Stimulated activated effector memory CD8-positive, alpha-beta T cell treated with anti-CD3 and anti-CD28 coated beads, Interleukin-12 subunit alpha, Interleukin-12 subunit beta, amount 100 ng/mL, for 72 hours (primary cell): ENCODE measurements at places on chromosomes 2 and 18.

GRCh38 chr2:15359716-15360531, 201.2 kb downstream of the NBAS start:
- DNase-seq: no peak

GRCh38 chr2:65550246-65550645, 117.8 kb upstream of the SPRED2 start:
- no peak for DNase-seq

- DNase-seq: no peak
These were observed 74.0 kb upstream of the ODC1 start for GRCh38 chr2:10522170-10522448.

- peak; percentile 68 for DNase-seq
These were observed 6.8 kb downstream of the ZFP36L2 start for GRCh38 chr2:43219383-43220228.

DNA sequence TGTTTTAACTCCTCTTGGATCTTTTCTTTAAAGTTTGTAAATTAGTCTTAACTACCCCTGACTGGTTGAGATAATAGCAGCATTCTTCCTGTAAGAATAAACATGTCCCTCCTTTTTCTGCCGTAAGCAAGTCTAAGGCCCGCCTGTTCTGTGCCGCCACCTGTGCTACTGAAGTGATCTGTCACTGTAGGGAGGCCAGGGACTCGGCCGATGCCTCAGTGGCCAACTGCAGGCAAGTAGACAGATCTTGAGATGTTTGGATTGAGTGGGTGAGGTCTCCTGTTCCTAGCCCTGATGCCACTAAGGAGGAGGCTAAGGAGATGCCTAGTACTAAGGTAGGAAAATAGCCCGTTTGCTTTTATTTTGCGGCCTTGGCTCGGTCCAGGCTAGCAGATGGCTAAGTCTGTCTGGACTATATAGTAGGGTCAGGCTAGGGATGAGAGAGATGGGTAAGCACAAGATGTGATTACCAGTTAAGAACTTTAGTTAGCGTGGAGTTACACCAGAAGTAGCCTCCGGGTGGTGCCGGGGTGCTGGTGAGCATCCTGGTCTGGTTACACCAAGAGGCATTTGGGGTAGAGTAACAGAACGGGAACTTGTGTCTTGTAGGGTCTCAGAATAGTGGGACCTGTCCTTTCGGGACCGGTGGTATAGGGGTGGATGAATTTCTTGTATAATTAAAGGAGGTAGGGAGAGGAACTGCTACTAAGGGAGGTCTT, 584.2 kb downstream of the SUCLG1 start:
- no peak for DNase-seq

- DNase-seq: no peak
These were observed 69.7 kb downstream of the FEZ2 start for GRCh38 chr2:36528274-36528673.

DNA sequence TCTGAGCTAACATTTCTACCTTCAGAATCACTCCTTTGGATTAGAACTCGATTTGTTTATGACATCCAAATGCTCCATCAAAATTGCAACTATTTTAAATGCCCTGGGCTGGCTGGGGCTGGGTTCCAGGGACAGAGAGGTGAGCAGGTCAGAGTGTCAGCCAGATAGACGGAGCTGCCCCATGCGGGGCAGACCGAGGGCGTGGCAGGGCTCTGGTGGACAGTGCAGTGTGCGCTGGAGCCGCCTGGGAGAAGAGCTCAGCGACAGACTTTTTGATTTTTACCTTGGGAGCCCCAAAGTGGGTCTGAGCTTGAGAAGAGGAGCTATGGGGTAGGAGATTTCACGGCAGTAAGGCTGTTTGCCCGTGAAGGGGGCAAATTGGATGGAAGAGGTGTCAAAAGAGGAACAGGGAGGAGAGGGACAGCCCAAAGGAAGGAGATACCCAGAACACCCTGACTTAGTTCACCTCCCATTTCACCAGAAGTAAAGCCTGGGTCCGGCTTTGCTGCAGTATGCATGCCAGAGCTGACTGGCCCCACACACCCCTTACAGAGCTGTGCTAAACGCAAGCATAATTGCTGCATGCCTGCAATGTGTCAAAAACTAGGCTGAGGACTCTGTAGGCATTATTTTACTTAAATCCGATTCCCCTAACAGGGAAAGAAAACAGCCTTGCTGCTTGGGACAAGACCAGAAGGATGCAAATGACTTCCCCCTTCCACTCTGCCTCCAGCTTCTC, 33.7 kb downstream of the EN1 start:
- no peak for DNase-seq

- DNase-seq: no peak
These were observed 29.5 kb downstream of the SCYGR8 start for GRCh38 chr2:227774895-227775842.

- DNase-seq: no peak
These were observed 14.1 kb downstream of the MFSD2B start for GRCh38 chr2:24024018-24024417.

GRCh38 chr2:24924732-24925131, 4.7 kb upstream of the ADCY3 start:
- no peak for DNase-seq

- no peak for DNase-seq
These were observed 3.8 kb downstream of the LIPT1 start for GRCh38 chr2:99158599-99158998.

GRCh38 chr2:37708146-37708545, 36.7 kb upstream of the CDC42EP3 start:
- no peak for DNase-seq

DNA sequence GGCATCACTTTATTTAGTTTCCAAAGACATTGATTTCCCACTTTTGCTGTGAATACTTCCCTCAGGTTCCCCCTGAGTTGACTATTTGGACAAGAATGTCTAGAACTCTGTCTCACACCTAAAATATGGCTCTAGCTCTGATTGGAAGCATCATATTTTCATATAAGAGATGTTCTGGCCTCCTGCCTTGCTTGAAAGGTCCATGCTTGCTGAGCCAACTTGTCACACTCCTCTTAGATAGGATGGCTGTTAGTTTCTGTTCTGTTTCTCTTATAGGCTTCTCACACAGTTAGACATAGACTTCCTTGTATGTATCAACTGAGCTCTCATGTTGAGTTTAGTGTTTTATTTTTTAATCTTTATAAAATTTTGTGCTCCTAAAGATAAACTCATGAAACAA, 87.1 kb downstream of the CNTNAP5 start:
- no peak for DNase-seq

- no peak for DNase-seq
These were observed 219.4 kb downstream of the MREG start for GRCh38 chr2:215793747-215794595.

- DNase-seq: no peak
These were observed 48.0 kb downstream of the COA5 start for GRCh38 chr2:98560256-98560771.

DNA sequence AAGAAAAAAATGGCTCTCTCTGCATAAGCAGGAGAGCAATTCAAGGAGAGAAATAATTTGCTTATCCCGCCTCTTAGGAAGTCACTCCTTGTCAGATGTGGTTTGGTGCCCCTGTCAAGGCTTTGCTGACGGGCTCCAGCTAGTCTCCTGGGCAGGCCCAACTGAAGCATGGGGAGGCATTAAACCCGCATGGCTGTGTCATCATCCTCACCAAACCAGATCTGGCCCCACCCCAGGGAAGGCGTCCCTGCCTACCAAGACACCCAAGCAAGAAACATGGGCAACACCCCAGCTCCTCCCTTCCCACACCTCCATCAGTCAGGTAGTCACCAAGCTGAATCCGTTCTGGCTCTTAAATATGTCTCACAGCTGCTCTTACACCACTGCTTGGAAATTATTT, 108.0 kb downstream of the SGPP2 start:
- DNase-seq: no peak

- no peak for DNase-seq
These were observed 343.7 kb upstream of the MEX3C start for GRCh38 chr18:51541230-51541629.

- DNase-seq: no peak
These were observed 55.8 kb upstream of the TNP1 start for GRCh38 chr2:216915557-216916150.

DNA sequence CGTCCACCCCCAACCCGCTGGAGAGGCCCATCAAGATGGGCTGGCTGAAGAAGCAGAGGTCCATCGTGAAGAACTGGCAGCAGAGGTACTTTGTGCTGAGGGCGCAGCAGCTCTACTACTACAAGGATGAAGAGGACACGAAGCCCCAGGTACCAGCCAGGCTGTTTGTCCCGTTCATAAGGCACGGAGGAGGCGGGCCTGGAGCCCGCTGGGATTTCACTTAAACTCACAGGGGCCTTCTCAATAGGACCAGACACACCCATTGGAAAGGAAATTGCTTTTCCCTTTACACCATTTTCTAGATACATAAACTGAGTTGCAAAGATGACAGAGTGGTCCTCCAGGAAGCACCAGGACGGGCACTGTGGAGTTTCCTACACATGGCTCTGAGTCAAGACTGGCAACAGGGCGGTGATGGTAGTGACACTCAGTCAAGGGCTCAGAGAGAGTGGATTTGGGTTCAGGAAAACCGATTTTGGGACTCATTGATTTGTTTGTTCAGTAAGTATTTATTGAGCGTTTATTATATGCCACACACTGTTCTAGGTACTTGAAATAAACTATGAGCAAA, 40.7 kb downstream of the ARHGAP25 start:
- DNase-seq: no peak

- DNase-seq: no peak
These were observed 83.6 kb downstream of the RHOB start for GRCh38 chr2:20530520-20530919.

DNA sequence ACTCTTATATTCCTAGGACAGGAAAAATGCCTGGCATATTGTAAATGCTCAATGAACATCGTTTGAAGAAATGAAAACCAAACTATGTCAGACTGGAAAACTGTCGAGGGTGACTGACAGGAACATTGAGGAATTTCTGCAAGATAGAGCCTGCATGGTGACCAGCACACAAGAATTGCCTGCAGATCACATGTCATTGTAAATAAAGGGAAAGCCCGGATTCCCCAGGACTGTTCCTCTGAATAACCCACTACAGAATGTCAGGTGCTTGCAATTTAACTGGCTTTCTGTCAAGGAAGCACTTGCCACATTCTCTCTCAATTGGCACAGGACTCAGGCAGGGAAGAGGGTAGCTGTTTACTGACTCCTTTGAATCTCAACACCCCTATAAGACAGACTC, 129.0 kb upstream of the REG3G start:
- no peak for DNase-seq

- no peak for DNase-seq
These were observed 47.4 kb upstream of the CDCA7 start for GRCh38 chr2:173307293-173307692.

- DNase-seq: no peak
These were observed 1500.3 kb downstream of the LRP1B start for GRCh38 chr2:140630557-140630956.

GRCh38 chr2:156334496-156335478, 2.3 kb upstream of the NR4A2 start:
- DNase-seq: peak; percentile 62

DNA sequence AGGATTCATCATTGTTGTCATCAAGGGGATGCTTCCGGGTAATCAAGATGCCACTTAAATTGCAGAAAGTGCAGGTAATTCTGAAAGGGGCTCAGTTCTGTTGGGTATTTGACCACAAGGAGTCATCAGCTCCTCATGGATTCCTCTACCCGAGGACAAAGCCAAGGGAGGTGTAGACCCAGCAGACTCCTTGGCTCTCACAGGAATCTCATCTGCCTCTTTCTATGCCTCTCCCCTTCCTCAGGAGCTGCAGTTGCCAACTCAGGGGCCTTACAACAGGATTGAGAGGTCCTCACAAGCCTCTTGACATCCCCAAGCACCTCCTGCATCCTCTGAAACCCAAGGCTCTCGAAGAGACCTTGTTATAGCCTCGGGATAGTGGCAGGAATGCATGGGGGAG, 44.0 kb downstream of the ITGB6 start:
- DNase-seq: no peak

DNA sequence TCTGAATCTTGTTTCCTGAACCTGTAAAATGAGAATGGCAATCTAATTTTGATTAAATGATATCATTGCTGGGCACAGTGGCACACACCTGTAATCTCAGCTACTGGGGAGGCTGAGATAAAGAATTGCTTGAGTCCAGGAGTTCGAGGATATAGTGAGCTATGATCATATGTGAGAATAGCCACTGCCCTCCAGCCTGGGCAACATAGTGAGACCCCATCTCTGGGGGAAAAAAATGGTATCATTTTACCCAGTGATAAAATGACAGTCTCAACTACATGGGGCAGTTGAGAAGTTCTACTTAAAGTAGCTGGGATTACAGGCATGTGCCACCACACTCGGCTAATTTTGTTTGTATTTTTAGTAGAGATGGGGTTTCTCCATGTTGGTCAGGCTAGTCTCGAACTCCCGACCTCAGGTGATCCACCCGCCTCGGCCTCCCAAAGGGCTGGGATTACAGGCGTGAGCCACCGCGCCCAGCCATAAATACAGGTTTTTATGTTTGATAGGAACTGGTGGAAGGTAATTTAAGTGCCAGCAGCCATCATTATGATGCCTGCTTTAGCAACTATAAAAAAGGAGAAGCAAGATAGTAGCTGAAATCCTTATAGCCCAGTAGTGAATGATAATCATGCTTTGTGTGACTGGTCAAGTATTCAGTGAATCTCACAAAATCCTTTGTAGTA, 17.0 kb downstream of the BZW1 start:
- DNase-seq: no peak

GRCh38 chr2:203871371-203871983, 3.9 kb downstream of the CTLA4 start:
- no peak for DNase-seq

DNA sequence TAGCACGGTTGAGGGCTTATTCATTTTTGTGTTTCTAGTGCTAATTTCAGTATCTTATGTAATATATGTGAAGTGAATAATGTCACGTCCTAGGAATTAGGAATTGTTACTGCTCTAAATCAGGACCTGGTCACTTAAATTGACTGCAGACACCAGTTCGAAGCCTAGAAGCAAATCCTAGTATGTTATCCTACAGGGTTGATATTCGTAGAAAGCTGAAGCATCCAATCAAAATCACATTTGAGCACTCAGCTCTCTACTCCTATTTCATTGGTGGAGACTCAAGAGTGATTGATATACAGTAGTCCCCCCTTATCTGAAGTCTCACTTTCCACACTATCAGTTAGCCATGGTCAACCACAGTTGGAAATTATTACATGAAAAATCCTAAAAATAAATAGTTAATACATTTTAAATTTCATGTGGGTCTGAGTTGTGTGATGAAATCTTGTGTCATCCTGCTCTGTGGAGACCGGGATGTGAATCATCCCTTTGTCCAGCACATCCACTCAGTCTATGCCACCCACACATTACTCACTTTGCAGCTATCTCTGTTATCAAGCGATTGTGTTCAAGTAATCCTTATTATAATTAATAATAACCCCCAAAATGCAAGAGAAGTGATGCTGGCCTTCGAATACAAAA, 35.2 kb upstream of the SCN9A start:
- DNase-seq: no peak

GRCh38 chr2:178630581-178630980, 150.3 kb downstream of the PLEKHA3 start:
- DNase-seq: no peak

- DNase-seq: no peak
These were observed 544 bp downstream of the DNAJC27 start for GRCh38 chr2:24971286-24971535.

DNA sequence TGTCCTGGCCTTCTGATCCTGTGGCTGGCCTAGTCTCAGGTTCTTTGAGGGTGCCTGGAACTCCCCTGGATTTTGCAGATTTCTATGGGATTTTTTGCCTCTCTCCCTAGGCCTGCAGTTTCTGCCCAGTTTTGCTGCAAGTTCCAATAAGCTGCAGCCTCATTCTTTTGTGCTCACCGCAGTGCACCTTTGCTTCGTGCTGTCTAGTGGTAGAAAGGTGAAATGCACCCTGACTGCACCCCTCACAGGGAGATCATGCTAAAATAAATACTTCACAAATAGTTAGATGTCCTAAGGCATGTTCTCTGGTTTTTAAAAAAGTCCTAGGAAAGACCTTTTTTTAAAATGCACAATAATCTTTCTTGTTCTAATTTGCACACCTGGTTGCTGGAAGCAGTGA, 72.5 kb downstream of the GNAL start:
- no peak for DNase-seq
